Lower leg skin (tissue), 4 donors: ENCODE measurements at places on chromosomes 7 and 10. TPM values are rescaled to one million over a fixed set of nuclear protein-coding genes. Genes with fewer than 3 reads are reported as not detected.
A peak's percentile ranks its signal among the peaks of the same experiment; 100 is the strongest.

Gene HOXA9
- 49.1 TPM for total RNA-seq

GRCh38 chr7:1483536-1484505 is 20.4 kb downstream of the INTS1 start:
- DNase-seq: no peak

DNA sequence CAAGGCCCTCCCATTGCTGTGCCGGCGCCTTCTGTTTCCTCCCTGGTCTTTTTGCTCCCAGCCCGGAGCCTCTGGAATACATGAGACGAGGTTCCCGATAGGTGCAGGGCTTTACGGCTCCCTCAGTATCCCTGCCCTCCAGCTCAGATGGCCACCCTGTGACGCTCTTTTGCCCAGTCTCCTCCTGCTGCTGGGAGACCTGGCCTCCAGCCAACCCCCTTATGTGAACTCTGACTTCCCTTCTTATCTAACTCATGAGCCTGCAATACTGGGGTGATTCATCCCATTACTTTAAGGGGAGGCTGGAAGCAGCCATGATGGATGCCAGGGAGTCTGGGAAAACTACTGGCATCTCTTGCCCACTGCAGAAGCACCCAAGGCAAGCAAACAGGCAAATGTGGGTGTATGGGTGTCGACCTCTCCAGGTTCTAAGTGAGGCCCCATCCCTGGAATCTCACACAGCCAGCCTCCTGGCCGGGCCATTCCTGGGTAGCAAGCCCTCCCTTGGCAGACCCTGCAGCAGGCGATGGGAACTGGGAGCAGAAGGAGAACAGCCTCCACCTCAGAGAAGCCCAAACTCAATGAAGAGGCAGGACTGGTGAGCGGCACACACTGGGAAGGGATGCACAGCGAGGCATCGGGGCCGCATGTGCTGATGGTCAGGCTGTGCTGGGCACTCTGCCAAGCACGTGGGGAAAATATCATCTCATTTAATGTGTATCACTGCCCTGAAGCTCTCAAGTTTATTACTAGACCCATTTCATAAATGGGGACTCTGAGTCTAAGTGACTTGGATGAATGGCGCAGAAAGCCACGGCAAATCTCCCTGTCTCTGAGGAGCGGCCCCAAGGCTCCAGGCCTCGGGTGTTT is 97.5 kb downstream of the FAM53B start:
- DNase-seq: no peak

DNA sequence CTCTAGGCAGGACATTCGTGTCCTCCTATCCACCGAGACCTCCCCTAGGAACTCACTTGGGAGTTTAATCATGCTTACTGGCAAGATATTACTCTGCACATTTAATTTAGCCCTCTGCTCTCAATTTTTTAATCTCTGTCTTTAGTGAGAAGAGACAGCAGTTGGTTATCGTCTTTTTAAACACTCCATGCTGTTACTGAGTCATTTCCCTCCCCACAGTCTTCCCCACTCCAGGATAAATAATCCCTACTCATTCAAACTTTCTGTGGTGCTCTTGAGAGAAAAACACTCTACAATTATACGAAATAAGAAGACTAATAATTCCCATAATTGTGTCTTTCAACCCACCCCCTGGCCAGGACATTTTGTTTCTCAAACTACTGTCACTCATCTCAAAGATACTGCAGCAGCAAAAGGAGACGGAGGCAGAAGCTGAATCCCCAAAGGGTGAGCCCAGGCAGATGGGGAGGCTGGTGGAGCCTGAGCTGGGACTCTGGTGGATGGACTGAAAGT is 84.2 kb downstream of the ANK3 start:
- DNase-seq: no peak

DNA sequence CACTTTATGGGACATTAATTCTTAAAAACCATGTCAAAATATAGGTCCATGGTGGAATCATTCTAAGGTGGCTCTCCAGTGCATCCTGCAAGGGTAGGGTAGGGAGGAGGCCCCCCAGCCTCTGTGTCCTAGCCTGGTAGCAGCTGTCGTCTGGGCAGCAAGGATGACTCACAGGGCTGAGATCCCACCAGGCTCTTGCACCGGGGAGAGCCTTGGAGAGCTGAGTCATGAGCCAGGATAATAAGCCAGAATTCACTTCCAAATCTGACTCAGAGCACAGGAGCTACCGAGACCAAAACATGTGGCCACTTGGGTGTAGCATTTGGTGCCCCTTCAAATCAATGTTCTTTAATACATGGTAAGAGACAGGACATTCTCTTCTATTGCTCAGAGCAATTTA is 298.5 kb downstream of the NEBL start:
- peak; percentile 87 for DNase-seq

Gene FAM25C
- 215 TPM for total RNA-seq

DNA sequence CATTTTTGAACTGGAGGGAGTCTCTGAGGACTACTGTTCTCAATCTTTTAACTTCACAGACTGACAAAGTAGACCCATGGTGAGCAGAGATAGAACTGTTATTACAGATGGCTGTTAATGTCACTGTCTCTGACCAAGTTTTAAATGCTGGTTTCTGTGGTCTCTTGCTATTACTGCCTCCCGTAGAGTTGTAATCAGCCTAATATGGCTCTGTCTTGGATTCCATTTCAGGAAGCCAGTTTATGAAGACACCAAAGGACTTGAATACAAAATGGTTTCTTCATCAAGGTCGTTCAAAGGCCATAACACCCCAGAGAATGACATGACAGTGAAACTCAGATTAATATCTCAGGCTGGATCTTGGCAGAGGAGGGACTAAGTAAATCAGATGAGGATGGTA is 3.9 kb downstream of the SFRP4 start:
- DNase-seq: no peak

- no peak for DNase-seq
These were observed 113.9 kb downstream of the DNAJC1 start for GRCh38 chr10:21889477-21890275.

DNA sequence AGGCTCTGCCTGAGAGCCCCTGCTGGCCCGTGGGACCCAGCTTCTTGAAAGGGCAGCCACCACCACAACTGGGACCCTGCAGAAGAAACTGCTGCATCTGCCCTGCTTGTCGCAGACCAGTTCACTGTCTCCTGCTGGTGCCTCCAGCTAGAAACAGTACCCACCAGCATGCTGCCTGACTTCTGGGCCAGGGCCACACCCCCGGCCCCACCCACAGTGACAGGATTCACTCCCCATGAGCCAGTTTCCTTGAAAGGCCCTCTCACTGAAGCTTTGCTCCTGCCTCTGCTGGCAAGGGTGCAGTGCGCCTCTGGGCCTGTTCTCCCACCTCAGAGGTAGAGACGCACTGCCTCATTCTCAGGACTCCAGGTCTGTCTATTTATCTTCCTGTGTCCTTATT is 32.4 kb downstream of the ANXA11 start:
- no peak for DNase-seq

- DNase-seq: no peak
These were observed 66.9 kb downstream of the FOXL3 start for GRCh38 chr7:356691-357462.

DNA sequence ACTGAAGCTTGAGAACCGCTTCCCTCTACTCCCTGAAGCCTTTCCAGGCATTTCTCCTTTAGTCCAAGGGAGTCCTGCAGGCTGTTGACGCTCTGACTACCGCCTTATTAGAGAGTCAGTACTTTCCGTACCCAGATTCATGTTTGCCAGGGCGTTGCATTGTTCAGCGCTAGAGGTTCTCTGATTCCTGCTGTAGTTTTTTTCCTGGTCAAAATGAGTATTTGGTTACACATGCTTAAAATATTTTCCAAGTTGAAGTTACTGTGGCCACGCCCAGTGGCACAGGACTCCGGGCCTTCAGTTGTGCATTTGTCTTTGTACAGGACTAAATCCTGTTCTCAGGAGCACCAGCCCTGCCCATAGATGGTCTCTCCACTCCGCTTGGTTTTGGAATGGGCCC is 7.9 kb downstream of the MTURN start:
- DNase-seq: peak; percentile 58

DNA sequence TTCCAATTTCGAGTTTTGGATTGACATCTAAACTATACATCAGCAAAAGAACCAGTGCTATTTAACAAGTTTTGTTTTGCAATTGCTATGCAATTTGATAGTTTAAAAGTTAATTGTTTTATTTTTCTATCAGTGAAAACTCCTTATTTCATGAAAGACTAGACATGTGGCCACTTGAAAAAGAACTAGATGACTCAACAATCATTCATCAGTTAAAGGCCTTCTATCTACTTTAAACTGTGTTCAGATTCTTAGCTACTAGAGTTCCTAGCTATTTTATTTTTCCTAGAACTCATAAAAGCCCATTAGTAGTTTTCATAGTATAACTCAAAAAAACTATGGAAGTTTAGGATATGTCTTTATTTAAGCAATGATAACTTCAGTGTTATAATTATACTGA is 104.6 kb upstream of the LSM8 start:
- no peak for DNase-seq

- DNase-seq: no peak
These were observed 3.4 kb upstream of the HYCC1 start for GRCh38 chr7:23017309-23017708.

DNA sequence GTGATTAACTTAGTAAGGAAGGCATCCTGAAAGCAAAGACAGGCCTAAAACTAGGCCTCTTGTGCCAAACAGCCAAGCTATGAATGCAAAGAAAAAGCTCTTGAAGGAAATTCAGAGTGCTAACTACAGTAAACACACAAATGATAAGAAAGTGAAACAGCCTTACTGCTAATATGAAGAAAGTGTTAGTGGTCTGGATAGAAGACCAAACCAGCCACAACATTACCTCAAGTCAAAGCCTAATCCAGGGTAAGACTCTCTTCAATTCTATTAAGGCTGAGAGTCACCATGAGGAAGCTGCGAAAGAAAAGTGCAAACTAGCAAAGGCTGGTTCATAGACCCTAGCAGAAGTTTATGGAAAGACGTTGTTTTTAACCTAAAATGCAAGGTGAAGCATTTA is 66.0 kb downstream of the IPMK start:
- DNase-seq: no peak

DNA sequence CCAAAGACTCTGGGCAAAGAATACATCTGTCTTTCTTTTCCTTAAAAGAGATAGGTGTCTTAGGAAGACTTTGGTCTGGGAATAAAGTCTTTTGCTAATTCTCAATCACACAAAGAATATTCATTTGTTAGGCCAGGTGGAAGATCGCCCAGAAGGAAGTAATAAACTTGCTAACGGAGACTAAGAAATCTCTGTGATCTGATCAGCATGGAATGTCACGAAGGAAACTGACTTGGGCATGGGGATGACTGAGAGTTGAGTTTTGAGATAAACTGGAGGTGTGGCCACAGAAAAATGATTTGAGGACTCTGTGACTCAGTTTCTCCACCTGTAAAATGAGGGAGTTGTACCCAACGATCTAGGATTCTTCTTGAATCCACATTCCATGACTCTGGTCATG is 161.1 kb upstream of the SVIL start:
- no peak for DNase-seq

DNA sequence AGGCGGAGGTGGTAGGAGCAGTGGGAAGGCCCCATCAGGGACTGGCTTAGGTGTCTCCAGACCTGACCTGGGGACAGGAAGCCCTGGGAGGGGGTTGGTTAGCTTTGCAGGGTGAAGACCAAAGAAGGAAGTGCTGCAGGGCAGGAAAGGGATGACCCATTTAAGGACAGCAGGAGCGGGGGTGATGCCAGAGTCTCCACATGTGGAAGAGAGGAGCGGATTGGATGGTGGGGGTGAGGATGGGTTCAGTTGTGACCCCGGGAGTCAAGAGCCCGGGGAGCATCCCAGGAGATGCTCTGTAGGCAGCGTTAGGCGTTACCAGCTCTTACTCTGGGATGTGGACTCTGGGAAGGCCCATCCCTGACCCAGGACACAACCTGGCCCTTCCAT is 3.1 kb upstream of the LDB3 start:
- no peak for DNase-seq

GRCh38 chr7:41633690-41634089 is 69.2 kb downstream of the INHBA start:
- DNase-seq: no peak

Gene MKI67
- 2.4 TPM for total RNA-seq

DNA sequence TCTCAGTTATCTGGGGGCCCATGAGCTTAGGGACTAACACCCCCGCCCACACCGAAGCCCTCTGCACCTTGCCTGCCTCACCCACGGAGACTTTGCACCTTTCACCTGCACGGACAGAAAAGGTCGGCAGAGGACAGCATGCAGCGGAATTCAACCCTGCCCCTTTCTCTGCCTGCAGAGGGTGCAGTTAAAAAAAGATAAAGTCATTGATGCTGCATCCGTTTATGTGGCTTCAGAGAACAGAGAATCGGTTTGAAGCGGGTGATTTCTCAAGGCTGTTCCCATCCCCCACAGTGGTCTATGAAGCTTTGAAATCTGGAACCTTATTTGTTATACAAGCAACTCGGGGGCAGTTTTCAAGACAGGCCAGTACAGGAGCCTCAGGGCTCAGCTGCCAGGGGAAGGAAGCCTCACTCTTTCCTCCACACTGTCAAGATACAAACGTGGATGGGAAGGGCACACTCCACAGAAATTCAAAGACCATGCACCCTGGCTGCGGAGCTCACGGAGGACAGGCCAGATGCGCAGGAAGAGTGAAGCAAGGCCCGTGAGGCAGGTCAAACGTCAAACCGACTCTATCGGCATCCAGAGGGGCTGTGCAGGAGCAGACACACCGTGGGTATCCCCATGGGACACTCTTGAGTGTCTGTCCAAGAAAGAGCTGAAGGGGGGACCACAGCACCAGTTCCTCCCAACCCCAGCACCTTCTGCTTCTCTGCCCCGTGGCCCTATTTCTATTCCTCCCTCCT is 66.3 kb downstream of the INSIG1 start:
- no peak for DNase-seq

DNA sequence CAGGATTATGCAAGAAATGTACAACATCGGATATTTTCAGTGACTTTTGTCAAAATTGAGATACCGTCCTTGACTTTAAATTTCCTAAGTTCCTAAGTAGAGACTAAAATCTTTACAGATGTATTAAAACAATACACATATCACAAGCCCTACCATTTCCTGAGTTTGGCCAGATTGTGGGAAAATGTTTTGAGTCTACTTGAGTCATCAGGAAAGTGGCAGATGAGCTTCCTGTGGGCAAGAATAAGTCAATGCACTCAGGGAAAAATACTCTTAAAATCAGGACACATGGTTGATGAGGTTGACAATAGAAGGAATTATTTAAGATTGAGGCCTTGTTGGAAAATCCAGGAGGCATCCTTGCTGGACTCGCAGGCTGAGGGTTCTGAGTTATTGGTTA is 162.5 kb downstream of the SNX10 start:
- DNase-seq: no peak

Gene MPP7
- 54.8 TPM for total RNA-seq

DNA sequence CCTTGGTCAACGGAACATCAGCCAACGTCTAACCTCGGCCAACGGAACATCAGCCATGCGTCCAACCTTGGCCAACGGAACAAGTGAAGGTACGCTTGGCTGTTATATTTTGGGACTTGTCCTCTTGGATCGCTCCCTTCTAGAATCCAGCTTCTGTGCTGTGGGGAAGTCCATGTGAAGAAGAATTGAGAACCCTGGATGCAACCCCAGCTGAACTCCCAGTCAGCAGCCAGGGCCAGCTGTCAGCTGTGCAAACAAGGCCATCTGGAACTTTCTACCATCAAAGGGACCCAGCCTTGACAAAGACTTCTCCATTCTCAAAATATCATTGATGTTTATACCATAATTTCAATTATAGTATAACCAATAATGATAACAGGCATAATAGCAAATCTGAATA is 43.3 kb upstream of the ITGA8 start:
- DNase-seq: no peak
